ENCODE measurements at places on chromosomes 2 and 18.

- DNase-seq, result no peak
These were observed 1.8 kb downstream of the METTL5 start for GRCh38 chr2:169822785-169823392.

- DNase-seq, result no peak
These were observed 285.4 kb upstream of the HS6ST1 start for GRCh38 chr2:128604045-128604444.

GRCh38 chr2:85695121-85695520, 963 bp downstream of the GNLY start:
- DNase-seq, result no peak

DNA sequence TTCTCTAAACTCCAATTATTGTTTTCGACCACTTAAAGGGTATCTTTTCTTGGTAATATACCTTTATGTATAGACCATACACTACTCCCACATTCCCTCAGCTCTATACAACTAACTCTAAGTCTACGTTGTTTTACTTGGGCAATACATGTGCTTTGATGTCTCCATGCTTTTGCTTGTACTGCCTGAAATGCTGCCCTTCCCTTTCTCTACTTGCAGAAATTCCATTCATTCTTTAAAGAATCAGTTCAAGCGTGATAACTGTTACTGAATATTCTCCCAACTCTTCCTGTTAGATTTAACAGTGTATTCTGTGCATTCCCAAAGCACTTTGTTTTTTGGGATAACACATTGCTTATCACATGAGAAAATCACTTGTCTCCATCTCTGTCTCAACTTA, 157.0 kb upstream of the AQP4 start:
- no peak for DNase-seq

GRCh38 chr2:196399722-196400691, 228.6 kb upstream of the STK17B start:
- DNase-seq, result no peak

DNA sequence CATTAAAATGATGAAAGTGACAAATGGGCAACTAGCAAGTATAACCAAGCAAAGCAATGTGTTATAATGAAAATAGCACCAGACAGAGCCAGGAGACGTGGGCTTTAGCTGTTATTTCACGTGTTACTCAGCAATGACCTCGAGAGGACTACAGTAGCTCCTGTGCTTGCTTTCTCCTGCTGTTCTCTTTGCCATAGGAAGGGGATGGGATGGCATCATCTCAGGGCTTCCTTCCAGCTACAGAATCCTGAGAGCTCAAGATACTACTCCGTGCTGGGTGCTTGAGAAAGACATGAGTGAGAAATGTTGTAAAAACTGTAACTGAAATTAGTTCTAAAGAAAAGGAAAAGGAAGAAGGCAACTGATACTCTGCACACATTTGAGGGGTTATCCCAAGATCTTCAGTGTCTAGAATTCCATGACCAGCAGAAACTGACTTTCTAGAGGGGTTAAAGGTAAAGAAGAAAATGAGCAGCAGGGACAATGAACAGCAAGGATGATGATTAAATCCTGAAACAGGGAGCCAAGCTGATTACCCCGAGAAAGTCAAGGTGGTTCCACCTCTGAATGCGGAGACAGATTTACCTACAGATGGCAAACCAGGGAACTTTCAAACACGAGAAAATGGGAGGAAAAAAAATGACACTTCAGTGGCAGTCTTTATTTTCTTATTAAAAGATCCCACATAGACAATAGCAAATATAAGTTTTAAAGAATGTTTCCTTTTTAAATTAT, 33.4 kb downstream of the GAREM1 start:
- no peak for DNase-seq

DNA sequence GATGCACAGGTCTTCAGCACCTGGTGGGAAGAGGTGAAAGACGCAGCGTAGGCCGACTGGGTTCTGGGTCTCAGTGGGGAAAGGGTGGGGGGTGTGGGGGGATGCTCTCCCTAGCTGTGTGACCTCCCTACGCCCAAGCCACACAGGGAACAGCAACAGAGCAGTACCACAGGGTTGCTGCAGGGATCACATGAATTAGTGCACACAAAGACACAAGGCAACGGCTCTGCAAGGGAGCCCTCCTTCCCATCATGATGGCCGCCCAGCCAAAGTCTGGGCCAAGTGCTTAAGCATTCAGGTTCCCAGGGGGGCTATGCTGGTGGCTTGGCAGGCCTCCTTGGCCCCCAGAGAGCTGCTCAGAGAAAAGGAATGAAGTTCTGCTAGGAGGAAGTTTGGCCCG, 28.2 kb upstream of the GBX2 start:
- DNase-seq, result no peak

- DNase-seq, result no peak
These were observed 1185.2 kb upstream of the PIK3C3 start for GRCh38 chr18:40769786-40770185.

GRCh38 chr2:213271947-213272346, 12.3 kb upstream of the SPAG16 start:
- DNase-seq, result no peak

GRCh38 chr18:22182884-22183697, 13.7 kb downstream of the GATA6 start:
- DNase-seq, result no peak

- DNase-seq, result no peak
These were observed 1299.2 kb downstream of the CNTNAP5 start for GRCh38 chr2:125324273-125324672.

- no peak for DNase-seq
These were observed 725.5 kb upstream of the ZEB2 start for GRCh38 chr2:145245268-145245870.

DNA sequence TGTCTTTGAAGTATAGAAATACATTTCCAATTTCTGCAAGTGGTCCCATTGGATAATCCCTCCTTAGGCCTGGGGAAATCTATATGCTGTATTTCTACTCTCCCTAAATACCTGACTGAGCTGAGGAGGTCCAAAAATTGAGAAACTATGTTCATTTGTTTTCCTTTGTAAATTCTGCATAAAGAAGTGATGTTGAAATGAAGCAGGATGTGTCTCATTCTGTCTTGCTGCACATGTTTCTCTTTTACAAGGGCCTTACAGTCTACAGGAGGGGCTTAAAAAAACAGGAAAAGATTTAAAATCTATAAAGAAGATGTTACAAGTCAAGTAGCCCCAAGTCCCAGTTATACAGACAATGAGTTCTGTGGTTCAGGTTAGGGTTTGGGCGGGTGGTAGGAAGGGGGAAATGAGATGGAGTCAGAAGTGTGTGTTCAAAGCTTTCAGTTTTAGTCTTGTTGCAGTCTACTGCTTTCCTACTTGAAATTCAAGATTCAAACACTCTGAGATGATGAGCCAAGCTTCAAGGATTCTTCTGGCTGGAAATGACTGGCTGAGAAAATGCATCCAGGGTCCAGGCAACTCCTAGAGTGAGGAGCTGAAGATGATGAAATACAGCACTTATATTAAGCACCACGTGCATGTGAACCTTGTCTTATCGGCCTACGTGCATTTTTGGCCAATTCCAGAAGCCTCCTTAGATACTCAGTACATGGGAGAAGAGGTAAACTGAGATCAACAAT, 146.3 kb upstream of the CELF4 start:
- no peak for DNase-seq

DNA sequence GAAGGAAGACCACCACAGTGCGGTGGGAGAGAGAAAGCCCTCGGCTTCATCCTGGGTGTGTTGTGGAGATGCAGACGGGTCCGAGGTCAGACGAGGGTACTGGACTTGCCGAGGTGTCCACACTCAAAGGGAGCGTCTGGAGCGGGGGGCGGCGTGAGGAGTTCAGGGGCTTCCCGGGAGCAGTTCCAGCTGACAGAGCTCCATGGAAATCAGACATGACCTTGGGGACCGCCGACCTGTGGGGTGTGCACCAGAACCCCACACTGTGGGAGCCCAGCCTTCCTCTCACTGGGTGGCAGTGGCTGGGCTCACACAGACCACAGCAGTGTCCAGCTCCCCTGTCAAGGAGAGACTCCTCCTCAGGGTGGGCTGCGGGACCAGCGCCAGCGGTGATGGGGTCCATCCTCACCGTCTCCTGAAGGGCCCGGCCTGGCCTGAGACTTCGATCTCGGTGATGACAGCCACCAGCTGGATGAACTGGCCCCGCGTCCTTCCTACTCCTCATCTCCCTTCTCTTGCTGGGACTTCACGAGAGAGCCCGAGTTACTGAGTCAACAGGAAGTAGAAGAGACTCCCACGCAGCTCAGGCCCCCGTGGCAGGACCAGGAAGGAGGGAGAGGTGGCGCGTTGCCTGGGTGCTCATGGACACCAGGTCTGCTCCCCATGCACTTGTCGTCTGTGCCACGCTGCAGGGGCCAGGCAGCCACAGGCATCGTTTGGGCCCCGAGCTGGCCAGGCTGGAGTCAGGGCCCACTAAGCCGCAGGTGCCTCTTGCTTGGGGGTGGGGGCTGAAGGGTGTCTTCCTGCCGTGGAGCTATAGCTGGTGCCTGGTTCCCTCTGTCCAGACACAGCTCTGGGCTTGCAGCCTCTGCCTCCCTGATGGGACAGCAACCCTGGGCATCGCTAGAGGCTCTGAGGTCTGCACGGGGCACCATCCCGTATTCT, 101.9 kb upstream of the CTDP1 start:
- peak; percentile 45 for DNase-seq

DNA sequence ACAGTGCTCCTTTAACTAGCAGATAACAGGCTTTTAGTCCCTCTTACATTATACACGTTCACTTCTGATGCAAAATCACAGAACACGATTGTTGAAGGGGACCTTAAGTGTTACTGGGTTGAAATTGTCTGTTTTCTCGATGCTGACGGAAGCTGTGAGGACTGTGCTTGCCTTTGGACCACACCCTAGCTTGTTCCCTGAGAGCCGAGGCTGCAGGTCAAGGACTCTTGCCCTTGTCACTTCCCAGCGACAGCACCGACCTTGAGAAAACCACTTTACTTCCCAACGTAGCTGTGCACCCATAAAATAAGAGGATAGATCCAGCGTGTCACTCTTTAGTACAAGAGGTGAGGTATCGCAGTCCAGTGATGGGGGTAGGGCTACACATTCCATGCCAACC, 701.0 kb downstream of the DCDC2C start:
- DNase-seq, result no peak
